ENCODE measurements at places on chromosomes 12 and 14. TPM values are rescaled to one million over a fixed set of nuclear protein-coding genes. Genes with fewer than 3 reads are reported as not detected.

DNA sequence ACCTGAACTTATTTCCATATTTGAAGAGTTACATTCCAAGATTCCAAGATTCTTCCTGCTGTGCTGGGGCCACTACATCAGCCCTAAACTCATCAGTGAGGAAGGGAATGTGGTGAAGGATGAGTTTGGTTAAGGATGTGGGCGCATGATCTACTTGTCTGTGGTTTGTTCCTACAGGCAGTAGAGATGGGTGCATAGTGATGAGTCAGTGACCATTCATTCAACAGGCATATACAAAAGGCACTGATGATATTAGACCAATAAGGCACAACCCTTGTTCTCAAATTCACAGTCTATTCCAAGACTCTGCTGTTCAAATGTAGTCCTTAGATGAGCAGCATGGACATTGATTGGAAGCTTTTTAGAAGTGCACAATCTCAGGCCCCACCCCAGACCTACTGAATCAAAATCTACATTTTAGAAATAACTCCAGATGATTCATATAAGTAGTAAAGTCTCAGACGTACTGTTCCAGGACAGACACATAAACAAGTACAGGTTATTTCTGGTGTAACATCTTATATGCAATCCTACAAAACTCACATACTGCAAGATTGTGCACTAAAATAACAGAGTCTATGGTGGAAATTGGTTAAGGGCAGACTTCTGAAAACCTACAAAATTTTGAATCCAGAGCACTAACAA, 47.7 kb upstream of the MAP3K9 start:
- no peak for DNase-seq

GRCh38 chr12:122023339-122024131, 1.9 kb downstream of the BCL7A start:
- DNase-seq = peak; percentile 41

DNA sequence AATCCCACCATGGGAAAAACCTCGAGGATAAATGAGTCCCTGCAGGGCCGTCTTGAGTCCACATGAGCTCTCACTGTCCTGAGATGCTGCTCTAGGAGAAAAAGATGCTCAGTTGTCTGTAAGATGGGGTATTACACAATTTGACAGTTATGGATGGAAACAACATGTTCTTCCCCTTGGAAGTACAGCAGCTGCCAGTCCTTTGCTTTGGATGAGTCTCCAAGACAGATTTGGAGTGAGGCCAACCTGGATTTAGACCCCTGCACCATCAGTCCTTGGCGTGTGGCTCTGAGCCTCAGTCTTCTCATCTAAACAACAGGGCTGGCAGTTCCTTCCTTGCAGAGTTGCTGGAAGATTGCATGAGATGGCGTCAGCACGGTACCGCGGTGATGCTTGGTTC, 309.1 kb upstream of the FKBP4 start:
- DNase-seq = no peak

GRCh38 chr12:116693286-116694227, 44.3 kb downstream of the SPRING1 start:
- no peak for DNase-seq

DNA sequence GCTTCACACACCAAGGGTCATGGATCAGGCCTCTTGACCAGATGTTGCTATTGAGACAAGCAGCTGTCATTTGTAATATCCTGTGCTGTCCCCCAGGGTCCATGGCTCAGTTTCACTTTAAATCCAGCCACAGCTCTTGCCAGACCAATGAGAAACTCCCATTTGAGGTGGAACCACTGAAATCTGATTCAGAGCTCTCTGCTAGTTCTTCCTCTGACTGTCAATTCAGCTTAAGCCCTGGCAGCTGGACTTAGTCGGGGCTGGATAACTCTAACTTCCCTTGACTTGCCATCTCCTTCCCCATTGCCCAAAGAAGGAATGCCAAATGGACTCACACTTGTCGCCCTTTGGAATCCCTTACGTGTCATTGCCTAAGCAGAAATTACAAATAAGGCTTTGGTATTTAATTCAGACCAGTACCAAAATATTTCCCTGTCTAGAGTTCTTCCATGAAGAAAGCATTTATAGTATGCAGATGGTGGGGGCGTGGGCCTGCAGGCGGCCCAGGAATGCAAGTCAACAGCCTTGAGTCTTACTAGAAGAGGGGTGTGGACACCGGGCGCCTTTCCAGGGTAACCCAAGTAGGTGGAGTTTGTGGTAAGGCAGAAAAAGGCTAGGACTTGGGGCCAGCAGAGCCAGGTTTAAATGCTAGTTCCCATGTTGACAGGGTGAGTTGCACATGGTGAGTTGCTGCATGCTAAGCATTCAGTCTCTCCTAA, 96.9 kb upstream of the TMPO start:
- no peak for DNase-seq

DNA sequence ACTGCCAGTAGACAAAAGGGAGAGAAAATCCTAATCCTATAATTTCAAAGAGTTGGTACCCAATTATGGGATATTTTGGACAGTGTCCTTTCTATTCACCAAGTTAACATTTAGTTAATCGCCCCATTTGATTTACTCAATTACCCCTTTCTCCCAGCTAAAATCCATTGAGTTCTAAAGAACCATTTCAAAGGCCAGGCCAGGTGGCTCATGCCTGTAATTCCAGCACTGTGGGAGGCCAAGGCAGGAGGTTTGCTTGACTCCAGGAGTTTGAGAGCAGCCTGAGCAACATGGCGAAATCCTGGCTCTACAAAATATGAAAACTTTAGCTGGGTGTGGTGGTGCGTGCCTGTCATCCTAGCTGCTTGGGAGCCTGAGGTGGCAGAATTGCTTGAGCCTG, 5.5 kb upstream of the GPR19 start:
- DNase-seq = no peak

GRCh38 chr14:20482382-20482781, 13.2 kb downstream of the PNP start:
- DNase-seq = no peak

GRCh38 chr12:46389031-46389616, 16.6 kb upstream of the SLC38A2 start:
- no peak for DNase-seq

GRCh38 chr12:64877363-64878004, 53.0 kb downstream of the TBC1D30 start:
- no peak for DNase-seq

DNA sequence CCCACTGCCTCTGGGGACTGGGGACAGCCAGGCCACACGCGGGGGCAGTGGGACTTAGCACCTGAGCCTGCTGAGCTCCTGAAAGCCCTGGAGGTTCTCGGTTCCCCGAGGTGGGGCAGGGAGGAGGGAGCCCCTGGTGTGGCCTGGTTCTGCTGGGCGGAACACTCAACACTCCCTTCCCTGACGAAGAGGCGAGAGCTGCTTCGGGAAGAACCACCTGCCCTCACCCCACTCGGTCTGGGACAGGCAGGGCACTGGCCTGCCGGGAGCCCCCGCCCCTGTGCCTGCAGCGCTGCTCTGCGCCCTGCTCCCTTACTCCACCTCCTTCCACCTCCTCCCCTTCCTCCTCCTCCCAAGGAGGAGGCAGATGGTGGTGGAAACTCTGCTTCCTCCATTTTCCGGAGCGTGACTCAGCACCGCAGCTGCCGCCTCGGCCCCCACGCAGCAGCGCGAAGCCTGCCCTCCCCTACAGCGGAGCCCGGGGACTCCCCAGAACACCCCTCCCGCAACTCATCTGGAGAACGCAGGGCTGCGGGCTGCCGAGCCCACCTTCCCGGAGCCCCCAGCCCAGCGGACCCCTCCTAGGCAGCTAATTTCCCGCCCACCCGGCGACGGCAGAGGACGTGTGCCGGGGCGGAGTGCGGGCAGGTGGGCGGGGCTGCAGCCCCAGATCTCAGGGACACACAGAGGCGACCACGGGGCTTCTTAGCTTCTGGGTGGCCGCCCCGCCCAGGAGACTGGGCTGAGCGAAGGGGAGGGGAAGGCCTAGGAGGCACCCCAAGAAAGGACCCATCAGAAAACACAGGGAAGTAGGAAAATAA, 11.7 kb upstream of the INF2 start:
- peak; percentile 69 for DNase-seq

GRCh38 chr14:33799705-33800570, 150.9 kb downstream of the EGLN3 start:
- DNase-seq = no peak

- DNase-seq = no peak
Measured at GRCh38 chr12:90305379-90305778, 596.7 kb upstream of the ATP2B1 start.

- no peak for DNase-seq
Measured at GRCh38 chr12:66629138-66629870, 49.6 kb downstream of the GRIP1 start.

GRCh38 chr14:68580671-68581070, 212.2 kb downstream of the ZFP36L1 start:
- DNase-seq = no peak

- DNase-seq = no peak
Measured at GRCh38 chr12:75917083-75917482, 114.5 kb downstream of the PHLDA1 start.

DNA sequence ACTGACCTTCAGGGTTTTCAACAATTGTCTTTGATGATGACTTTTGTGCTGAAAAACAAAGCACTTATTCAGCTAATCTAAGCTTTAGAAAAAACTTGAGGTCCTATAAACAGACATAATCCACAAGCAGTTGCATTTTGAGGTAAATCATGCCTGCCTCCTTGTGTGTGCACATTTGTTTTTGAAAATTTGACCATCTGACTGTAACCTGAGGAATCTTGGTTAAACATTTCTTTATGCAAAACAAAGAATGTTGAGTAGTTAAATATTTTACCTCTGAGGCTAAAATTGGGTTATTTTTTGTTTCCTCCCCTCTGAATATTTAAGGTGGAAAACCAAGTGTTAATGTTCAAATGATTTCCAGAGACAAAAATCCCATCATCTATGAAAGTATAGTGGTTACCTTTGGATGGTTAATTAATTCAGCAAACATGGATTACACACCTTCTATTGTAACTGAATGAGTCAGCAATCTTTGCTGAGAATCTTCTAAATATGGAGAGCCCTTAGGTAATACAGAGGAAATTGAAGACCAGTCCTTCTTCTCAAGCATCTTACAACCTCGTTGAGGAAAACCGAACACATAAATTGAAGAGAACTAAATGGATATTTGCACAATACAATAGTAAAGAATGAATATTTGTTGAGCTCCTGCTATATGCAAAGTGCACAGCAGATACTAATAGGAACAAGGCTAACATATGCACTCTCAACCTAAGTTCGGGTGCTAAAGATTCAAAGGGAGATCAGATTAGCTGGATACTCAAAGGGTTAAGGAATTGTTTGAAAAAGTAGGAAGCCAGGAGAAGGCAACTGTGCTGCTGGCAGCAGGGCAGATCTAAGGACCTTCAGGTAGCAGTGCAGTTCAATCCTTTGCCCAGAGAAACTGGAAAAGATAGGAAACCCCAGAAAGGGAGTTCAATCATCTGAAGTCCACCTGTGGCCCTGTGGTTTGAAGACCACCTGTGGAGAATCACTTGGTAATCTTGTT, 115.2 kb downstream of the BMP4 start:
- no peak for DNase-seq

DNA sequence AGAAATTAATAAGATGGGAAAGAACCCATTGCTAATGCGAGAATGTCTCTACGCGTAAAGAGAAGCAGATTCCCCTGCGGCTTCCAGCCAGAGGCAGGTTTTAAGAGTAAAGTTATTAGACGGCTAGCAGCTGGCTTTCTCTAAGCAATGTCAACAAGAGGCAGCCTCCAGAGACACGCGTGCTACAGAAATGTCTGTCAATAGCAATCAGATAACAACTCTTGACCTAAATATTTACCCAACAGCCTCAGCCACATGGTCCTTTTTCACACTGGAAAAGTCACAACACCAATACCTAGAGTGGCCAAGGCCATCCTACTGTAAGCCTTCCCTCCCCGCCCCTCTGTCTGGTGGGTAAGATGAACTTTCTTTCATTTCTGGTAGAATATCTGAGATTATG, 146.0 kb upstream of the SFSWAP start:
- no peak for DNase-seq

GRCh38 chr14:106787626-106788025, 1261.2 kb downstream of the TMEM121 start:
- DNase-seq = no peak

GRCh38 chr12:99200711-99201384, 446.7 kb upstream of the GARIN6 start:
- DNase-seq = no peak

- DNase-seq = no peak
Measured at GRCh38 chr12:113428482-113428881, 6.3 kb downstream of the SDSL start.

DNA sequence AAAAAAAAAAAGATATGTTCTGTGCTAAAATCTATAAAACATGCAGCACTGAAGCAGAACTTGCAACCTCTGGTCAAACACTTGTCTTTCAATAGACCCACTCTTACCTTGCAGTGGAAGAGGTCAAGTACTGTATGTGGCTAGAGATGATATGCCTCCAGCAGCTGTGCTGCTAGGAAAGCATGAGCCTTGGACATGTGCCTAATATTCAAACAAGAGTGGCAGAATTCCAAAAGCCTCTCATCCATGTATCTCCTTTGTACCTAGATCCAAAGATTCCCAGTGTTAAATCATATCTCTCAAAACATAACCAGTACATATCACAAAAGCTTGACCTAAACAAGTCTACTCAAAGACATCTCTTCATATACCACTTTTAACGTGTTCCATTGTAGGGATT, 105.0 kb upstream of the CPNE8 start:
- DNase-seq = no peak

DNA sequence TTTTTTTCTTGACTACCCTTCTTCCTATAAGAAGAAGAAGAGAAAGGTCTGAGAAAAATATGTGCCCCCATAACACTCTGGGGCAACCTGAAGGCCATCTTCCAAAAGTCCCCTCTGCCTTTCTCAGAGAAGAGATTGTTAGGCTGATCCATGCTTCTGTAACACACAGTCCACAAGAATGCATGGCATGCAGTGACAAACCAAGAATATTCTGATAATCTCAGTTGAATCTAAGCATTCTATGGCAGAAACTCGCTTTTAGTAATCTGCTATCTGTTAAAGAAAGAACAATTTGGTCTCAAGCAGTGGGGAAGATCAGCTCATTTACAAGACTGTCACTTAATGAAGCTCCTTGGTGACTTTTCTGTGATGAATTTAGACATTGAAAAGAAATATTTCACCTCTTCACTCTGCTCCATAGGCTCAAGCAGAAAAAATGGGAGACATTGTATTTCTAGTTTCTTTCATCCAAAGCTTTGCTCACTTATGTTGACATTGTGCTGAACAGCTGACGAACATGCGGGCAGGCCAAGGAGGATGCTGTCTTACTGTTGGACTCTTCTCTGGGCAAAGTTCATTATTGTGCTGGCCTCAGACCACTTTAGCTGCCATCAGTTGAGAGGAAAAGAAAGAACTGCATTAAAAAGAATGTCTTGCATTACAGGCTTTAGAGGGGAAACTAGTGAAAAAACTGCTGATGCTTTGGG, 957.1 kb downstream of the DIO2 start:
- no peak for DNase-seq

Gene BATF
- total RNA-seq = 171 TPM

Gene RARG
- 7.5 TPM for total RNA-seq

Gene SVOP
- not detected for total RNA-seq

Gene CHST11
- 40.6 TPM for total RNA-seq

Gene KLRC1
- not detected for total RNA-seq

Gene FKBP11
- 26.1 TPM for total RNA-seq

Gene PTPN6
- 371 TPM for total RNA-seq

Gene RNU6-8
- total RNA-seq = not detected

Gene RHOJ
- not detected for total RNA-seq

Gene SCN8A
- 0.86 TPM for total RNA-seq

Gene KIF26A
- total RNA-seq = not detected
